ENCODE measurements at places on chromosomes 11 and 22.

- no peak for DNase-seq
These were observed 46.8 kb downstream of the PAMR1 start for GRCh38 chr11:35478471-35479091.

- DNase-seq = no peak
These were observed 25.1 kb upstream of the TMA7B start for GRCh38 chr22:39935116-39935515.

- no peak for DNase-seq
These were observed 51.9 kb downstream of the LDLRAD3 start for GRCh38 chr11:35995681-35996271.

DNA sequence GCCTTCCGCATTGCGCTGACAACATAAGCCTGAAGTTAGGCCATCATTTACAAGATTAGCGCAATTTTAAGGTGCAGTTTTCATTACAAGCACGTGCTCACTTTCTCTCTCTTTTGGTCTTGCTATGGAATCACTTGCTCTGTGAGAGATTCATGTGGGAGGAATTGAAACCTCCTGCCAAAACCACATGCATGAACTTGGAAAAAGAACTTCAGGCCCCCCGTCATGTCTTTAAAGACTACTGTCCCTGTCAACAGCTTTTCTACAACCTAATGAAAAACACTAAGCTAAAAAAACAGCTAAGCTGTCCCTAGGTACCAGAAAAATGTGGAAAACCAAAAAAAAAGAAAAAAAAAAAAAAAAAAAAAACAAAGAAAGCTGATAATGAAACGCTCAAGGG, 1707.6 kb upstream of the RAG2 start:
- no peak for DNase-seq

DNA sequence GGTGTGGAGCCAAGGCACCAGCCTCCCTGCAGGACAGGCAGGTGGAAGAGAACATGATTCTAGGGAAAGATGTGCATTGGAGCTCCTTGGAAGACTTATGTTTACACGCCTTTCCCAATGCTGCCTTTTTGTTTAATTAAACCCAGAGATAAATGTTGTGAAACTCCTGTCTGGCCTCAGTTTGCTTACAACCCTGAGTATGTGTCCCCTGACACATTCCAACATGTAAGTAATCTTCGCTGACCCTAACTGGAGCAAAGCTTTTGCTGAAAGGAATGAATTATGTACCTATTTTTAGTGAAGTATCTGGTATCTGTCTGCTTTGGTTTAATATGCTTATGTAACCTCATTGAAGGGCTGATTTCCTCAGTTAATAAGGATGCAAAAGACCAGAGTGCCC, 56.7 kb downstream of the APIP start:
- no peak for DNase-seq
